ENCODE measurements at places on chromosomes 3 and 15.

DNA sequence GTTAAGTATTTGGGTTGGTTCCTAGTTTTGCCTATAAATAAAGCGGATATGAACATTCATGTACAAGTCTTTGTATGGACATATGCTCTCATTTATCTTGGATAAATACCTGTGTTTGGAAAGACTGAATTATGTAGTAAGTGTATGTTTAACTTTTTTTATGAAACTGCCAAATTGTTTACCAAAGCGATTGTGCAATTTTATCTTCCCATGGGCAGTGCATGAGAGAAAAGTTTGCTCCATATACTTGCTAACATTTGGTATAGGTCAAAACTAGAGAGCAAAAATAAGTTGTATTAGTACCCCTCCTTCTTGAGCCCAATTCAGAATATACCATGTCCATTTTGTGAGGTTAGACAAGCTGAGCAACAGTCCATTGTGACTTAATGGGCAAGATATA is 502.6 kb downstream of the SQOR start:
- no peak for DNase-seq
- no peak overlapping the region for H3K27ac ChIP-seq
- H3K27me3 ChIP-seq: no peaks in the 10 kb centered on the region
- no peaks in the 10 kb centered on the region for H3K36me3 ChIP-seq
- H3K4me3 ChIP-seq: no peak overlapping the region
- H3K4me1 ChIP-seq: no peaks in the 10 kb centered on the region

GRCh38 chr15:63339006-63339766 is 42.5 kb downstream of the CA12 start:
- no peaks in the 10 kb centered on the region for H3K36me3 ChIP-seq
- DNase-seq: no peak
- peaks cover 2% of the 10 kb centered on the region for H3K27me3 ChIP-seq
- peaks cover 3% of the 10 kb centered on the region for H3K4me1 ChIP-seq
- no peak overlapping the region for H3K27ac ChIP-seq

GRCh38 chr3:71492974-71493771 is 90.4 kb downstream of the FOXP1 start:
- no peaks in the 10 kb centered on the region for H3K27me3 ChIP-seq
- peak overlapping the region; percentile 31 for H3K27ac ChIP-seq
- H3K36me3 ChIP-seq: peaks cover 9% of the 10 kb centered on the region
- no peak overlapping the region for H3K4me3 ChIP-seq
- peaks cover 22% of the 10 kb centered on the region for H3K4me1 ChIP-seq
- DNase-seq: no peak

- no peak overlapping the region for H3K27ac ChIP-seq
- H3K4me1 ChIP-seq: peaks cover 2% of the 10 kb centered on the region
- H3K27me3 ChIP-seq: peaks cover 3% of the 10 kb centered on the region
- no peak overlapping the region for H3K4me3 ChIP-seq
- H3K36me3 ChIP-seq: no peaks in the 10 kb centered on the region
Measured at GRCh38 chr3:33918126-33918756, 119.8 kb downstream of the PDCD6IP start.

GRCh38 chr3:89923921-89924610 is 816.6 kb downstream of the EPHA3 start:
- H3K4me3 ChIP-seq: no peak overlapping the region
- DNase-seq: no peak
- no peaks in the 10 kb centered on the region for H3K36me3 ChIP-seq

- H3K36me3 ChIP-seq: peaks cover 23% of the 10 kb centered on the region
- DNase-seq: no peak
- no peaks in the 10 kb centered on the region for H3K27me3 ChIP-seq
- H3K4me1 ChIP-seq: peaks cover 8% of the 10 kb centered on the region
Measured at GRCh38 chr15:63719281-63719680, 114.5 kb downstream of the HERC1 start.

DNA sequence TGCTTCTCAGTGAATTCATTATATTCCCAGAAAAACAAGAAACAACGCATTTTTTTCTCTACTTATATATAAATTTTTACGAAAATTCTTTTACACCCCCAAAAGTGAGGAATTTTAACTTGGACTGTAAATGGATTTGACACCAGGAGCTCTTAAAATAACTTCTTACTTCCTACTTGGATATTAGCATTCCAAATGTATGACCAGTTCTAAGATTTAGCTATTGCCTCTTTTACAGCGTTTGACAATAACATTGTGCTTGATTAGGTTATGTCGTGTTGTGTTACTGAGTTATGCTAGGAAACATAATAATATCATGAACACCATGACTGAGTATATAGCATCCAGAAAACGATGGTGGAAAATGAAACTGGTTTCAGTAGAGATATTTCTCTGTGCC is 177.0 kb downstream of the CNTN6 start:
- no peak overlapping the region for H3K4me3 ChIP-seq
- DNase-seq: no peak
- H3K4me1 ChIP-seq: no peaks in the 10 kb centered on the region

DNA sequence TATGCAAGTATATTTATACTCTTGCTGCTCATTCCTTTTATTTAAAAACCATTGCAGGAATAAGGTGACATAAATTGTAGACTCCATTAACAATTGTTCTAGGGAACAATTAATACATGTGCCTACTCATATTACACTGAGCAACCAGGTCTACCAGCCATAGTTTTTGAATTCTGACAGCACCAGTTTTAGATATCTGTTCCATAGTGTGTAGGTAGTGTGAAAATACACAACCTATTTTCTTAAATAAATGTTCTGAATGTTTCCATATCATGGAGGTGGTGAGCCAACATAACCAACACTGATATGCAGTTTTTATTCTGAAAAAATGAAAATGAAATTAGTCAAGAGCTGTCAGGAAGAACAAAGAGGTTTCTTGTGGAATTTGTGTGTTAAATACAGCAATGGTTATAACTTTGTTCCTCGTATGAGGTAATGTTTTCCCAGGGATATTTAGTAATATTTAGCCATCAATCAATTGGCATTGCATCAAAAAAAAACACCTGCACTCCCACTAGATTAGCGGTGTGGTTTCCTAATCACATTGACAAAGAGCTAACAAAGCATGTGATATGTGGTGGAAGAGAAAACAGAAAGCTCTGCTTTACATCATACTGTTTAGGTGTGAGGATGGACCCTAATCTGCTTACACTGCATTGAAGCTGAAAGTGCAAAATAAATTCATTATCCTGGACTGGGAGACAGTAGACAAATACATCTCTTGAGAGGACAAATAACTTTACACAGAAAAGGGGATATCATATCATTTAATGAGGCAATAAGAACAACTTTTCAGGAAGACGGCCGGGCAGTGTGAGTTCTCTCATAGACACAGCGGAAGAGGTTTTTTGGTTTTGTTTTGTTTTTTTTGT is 369.5 kb upstream of the THBS1 start:
- no peaks in the 10 kb centered on the region for H3K36me3 ChIP-seq
- DNase-seq: no peak
- H3K27me3 ChIP-seq: peaks cover 4% of the 10 kb centered on the region
- H3K27ac ChIP-seq: no peak overlapping the region
- no peaks in the 10 kb centered on the region for H3K4me1 ChIP-seq

- no peak for DNase-seq
- peak within 1 kb of the TSS; percentile 99 for H3K4me3 ChIP-seq
- no peaks in the 10 kb centered on the region for H3K27me3 ChIP-seq
- H3K4me1 ChIP-seq: peaks cover 16% of the 10 kb centered on the region
- H3K27ac ChIP-seq: peak within 1 kb of the TSS; percentile 89
- no peaks in the 10 kb centered on the region for H3K36me3 ChIP-seq
Measured at GRCh38 chr15:84981711-84982300, at the start of gene PDE8A. Gene PDE8A, plus strand, starts transcription at chr15:84981856. Its CDS starts 307 bp downstream, at chr15:84982163.

DNA sequence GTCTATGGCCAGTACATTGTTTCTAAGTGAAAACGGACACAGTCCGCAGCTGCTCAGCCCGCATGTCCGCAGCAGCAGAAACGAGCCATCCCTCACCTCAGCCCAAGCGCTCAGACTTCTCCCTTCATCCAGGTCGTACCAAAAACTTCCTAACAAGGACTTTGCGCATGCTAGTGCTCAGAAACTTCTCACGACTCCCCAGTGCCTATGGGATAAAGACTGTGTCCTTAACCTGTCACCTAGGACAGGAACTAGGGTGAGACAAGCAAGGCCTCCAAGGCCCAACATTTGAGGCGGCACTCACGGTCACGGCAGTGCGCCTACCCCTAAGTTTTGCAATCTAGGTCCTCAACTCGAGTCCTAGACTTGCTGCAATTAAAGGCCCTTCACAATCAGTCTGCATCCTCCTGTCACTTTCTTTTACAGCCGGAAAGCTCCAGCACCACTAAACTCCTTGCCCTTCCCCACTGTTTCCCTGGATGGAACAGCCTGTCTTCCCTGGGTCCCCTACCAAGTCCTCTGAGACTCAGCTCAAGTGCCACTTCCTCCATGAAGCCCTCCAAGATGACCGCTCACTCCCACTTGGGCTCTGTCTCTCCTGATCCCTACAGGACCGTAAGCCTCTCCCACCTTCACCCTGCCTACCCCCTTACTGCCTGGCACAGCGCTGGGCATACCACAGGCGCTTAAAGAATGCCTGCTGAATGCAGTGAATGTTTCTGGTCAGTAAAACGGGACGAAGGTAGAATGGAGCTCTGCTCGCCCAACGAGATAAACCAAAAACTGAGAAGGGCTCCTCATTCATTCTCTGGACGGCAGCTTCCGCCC is 1.2 kb downstream of the CLN6 start:
- H3K27me3 ChIP-seq: no peaks in the 10 kb centered on the region
- no peak for DNase-seq
- peaks cover 38% of the 10 kb centered on the region for H3K4me1 ChIP-seq
- H3K36me3 ChIP-seq: peaks cover 2% of the 10 kb centered on the region
- H3K4me3 ChIP-seq: peak overlapping the region; percentile 84
- peak overlapping the region; percentile 85 for H3K27ac ChIP-seq

DNA sequence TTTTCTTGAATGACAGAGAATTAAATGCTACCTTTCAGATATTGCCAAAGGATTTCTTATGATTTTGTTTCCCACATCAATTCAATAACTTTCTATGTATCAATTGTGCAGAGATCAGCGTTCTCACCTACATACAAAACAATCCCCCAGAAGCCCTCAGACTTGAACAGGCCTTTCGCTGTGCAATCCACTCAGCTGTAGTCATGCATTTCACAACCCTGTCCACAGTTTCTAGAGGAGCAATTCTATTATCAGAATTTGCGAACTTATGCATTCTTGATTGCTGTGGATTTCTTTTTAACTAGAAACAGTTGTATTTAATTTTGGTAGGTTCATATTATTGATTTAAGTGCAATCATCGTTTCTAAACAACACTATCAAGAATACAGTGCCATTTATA is 13.7 kb upstream of the ALCAM start:
- no peak overlapping the region for H3K4me3 ChIP-seq
- peaks cover 7% of the 10 kb centered on the region for H3K27me3 ChIP-seq
- no peaks in the 10 kb centered on the region for H3K36me3 ChIP-seq
- peaks cover 14% of the 10 kb centered on the region for H3K4me1 ChIP-seq
- H3K27ac ChIP-seq: no peak overlapping the region

DNA sequence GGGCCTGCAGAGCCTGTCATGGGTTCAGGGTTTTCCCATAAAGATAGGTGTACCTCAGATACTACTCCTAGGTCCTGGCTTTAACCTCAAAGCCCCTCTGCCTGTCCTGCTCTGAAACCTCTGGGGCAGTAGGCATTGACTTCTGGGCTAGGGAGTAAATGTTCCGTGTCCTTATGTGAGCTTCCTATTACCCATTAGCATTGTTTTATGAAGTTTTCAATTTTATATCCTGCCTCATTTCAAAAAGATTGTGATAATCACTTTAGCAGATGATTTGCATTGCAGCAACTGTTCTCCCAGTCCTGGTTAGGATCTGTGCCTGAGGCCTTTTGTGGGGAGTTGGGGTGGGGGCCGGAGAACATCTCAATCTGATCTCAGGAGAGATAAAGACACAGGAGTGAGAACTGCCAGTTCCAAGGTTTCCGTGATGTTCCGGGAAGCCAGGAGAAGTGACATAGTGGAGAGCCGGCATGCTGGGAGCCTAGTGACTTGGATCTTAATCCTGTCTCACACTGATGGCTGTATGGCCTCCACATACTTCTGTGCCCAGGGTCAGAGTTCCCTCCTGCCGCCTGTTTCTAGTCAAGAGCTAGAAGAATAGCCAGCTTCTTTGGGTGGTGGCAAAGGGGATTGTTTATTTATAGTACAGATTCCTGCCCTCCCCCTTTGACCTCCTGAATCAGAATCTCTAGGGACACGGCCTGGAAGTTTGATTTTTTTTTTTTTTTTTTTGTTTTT is 10.6 kb downstream of the TPM1 start:
- peaks cover 11% of the 10 kb centered on the region for H3K4me1 ChIP-seq
- no peak overlapping the region for H3K4me3 ChIP-seq
- no peaks in the 10 kb centered on the region for H3K27me3 ChIP-seq
- peaks cover 9% of the 10 kb centered on the region for H3K36me3 ChIP-seq
- no peak overlapping the region for H3K27ac ChIP-seq

- no peaks in the 10 kb centered on the region for H3K36me3 ChIP-seq
- no peak overlapping the region for H3K27ac ChIP-seq
- no peaks in the 10 kb centered on the region for H3K27me3 ChIP-seq
- H3K4me1 ChIP-seq: no peaks in the 10 kb centered on the region
- DNase-seq: no peak
Measured at GRCh38 chr3:77186728-77187127, 146.8 kb downstream of the ROBO2 start.

GRCh38 chr3:106560451-106560966 is 691.7 kb upstream of the CBLB start:
- H3K27me3 ChIP-seq: no peaks in the 10 kb centered on the region
- no peaks in the 10 kb centered on the region for H3K4me1 ChIP-seq
- H3K36me3 ChIP-seq: no peaks in the 10 kb centered on the region
- H3K4me3 ChIP-seq: no peak overlapping the region

DNA sequence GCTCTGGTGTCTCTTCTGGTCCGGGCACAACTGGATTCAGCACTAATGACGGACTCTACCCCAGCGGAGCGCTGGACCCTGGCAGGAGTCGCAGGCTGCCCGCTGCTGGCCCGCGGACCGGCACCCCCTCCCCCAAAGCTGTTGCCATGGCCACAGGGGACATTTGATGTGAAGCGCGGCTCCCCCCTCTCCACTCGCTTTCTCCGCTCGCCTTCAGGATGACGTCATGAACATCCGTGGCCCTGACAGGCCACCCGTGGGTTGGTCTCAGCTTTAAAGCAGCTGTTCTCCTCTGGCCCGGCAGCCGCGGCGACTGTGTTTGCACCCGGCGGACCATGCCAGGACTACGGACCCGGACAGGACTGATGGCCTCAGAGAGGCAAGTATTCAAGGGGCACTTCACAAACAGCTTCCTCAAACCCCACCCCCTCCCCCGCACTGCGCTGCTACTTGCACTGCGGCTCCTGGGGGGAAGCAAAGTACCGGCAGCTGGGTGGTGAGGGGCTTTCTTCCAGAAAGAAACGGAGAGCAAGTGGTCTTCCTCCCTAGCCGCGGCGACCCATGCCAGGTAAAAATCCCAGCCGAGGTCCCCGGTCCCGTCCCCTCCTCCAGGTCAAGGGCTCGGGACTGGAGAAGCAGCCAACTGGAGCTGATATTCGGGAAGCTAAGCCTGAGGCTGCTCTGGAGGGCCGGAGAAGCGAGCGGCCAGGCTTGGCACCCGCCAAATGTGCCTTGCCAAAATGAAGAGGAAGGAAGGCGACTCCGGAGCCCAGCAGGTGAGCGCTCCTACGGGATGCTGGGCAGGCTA is 16.6 kb upstream of the AEN start:
- no peak overlapping the region for H3K27ac ChIP-seq
- no peak for DNase-seq
- peak overlapping the region; percentile 44 for H3K4me3 ChIP-seq
- peaks cover 10% of the 10 kb centered on the region for H3K4me1 ChIP-seq
- H3K27me3 ChIP-seq: peaks cover 37% of the 10 kb centered on the region

GRCh38 chr15:39075311-39075710 is 505.6 kb upstream of the THBS1 start:
- H3K4me3 ChIP-seq: no peak overlapping the region
- no peaks in the 10 kb centered on the region for H3K27me3 ChIP-seq
- H3K4me1 ChIP-seq: no peaks in the 10 kb centered on the region
- H3K36me3 ChIP-seq: no peaks in the 10 kb centered on the region
- no peak overlapping the region for H3K27ac ChIP-seq
- no peak for DNase-seq

Data from memory B cell (primary cell).